T-helper 2 cell (primary cell): ENCODE measurements at places on chromosomes 4 and X.

DNA sequence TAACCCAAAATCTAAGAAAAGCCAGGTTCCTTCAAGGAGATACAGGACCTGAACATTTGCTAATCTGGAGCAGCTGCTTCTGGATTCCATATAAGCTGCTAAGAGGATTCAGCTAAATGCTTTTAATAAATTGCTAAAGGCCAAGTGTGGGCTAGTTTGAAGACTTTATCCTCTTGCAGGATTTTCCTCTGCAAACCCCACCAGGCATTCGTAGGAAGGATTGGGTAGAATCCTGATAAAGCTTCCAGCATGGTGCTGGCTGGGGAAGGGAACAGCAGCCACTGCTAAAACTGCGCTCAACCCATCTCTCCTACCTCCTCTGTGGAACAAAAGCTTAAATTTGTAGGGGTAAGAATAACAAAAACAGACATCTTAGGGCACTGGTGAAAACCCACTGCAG is 61.3 kb upstream of the TAB3 start:
- no peak for DNase-seq

GRCh38 chrX:100962811-100963210 is 6.7 kb upstream of the ARL13A start:
- DNase-seq = no peak

DNA sequence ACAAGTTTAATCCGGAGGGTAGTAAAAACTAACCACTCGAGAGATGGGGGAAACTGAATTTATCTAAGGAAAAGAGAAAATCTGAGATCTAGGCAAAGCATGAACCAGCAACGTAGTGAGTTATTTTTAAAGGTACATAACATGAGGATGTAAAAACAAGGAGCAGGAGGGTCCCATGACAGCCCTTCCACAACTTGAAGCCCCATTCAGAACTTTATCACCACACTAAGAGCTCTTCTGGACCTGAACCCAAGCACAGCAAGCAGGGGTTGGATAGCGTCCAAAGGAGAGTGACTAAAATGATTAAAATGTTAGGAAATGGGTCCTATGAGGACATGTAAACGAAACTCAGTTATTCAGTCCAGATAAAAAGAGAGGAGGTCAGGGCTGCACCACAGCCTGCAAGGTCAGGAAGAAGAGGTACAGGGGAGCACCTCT is 16.2 kb downstream of the SH3RF1 start:
- DNase-seq = no peak

DNA sequence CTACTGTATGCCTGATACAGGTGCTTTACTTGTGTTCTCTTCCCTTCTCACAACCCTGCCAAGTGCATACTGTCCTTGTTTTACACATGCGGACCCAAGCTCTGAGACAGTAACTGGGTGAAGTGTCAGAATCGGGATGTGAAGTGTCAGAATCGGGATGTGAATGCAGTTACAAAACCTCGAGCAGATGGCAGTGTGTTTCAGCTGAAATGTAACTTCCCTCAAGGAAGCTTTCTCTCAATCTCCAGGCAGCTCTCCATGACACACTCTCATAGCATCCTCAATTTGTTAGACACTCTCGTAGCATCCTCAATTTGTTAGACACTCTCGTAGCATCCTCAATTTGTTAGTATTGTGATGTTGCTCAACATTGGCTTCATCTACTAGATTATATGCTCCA is 1.1 kb upstream of the HPSE start:
- DNase-seq = no peak

GRCh38 chr4:48546336-48546735 is 56.3 kb downstream of the ZAR1 start:
- DNase-seq = no peak

DNA sequence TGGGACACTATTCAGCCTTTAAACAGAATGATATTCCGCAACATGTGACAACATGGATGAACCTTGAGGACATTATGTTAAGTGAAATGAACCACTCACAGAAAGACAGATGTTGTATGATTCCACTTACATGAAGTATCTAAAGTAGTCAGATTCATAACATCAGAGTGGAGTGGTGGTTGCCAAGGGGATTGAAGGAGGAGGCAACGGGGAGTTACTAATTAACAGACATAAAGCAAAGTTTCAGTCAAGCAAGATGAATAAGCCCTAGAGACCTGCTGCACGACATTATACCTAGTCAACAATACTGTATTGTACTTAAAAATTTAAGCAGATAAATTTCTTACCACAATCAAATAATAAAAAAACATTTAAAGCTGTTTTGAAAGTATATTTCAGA is 105.0 kb upstream of the NR0B1 start:
- no peak for DNase-seq
